A549 treated with CORT108297 at 1 μM for 4 hours (cell line): ENCODE measurements at places on chromosomes 7 and 10. TPM values are rescaled to one million over a fixed set of nuclear protein-coding genes. Genes with fewer than 3 reads are reported as not detected.

The CDC14C gene
- total RNA-seq: not detected in 5 replicates

The CYP3A5 gene
- 1.3 to 2.5 TPM (median 1.9 TPM) in 5 replicates for total RNA-seq

The TMEM213 gene
- total RNA-seq: not detected in 5 replicates

The BAIAP2L1 gene
- 48.0 to 55.5 TPM (median 53.3 TPM) in 5 replicates for total RNA-seq

The OR6B1 gene
- total RNA-seq: not detected in 5 replicates

The IL2RA gene
- not detected in 5 replicates for total RNA-seq
